ENCODE measurements at places on chromosomes 7 and 10.
A peak's percentile ranks its signal among the peaks of the same experiment; 100 is the strongest.

- DNase-seq: no peak
These were observed 161.6 kb downstream of the LRMDA start for GRCh38 chr10:75592791-75593643.

DNA sequence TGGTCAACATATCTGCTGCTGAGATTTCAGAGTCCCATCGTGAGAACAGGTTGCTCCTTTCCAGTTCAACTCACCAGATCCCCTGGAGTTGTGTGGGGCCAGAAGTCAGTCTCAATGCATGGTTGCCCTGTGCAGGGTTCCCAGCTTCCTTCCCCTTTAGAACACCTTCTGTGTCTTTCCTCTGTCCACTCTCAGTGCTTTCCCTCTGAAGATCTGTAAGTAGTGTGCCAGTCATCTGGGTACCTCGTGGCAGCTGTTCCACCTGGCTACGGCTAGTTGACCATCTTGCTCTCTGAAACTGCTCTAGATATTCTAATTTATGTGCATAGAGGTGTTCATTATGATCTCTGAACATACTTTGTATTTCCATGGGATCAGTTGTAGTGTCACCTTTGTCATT, 36.1 kb upstream of the PRSS37 start:
- no peak for DNase-seq

DNA sequence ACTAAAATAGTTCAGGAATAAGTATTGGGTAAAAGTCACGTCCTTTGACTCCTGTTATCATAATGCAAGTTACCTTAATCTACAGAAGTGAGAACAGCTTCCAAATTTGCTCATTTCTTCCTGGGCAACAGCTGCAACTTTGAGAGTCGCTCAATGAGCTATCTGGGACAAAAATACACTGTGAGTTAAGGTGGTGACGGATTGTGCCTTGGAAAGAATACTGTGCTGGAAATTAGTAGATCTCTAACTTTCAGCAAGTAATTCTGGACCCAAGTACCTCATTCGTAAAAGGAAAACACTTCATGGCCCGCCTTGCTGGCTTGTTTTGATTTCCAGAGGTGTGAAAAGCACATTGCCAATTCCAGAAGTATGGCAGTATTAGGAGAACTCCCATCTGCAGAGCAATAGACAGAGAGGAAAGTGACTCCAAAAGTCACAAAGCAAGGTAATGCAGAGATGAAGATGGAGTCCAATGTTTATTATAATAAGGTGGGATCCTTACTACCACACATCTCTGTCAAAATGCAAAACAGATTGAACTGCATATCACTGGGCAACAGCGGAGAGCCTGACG, 626.0 kb downstream of the SORCS3 start:
- DNase-seq: no peak

DNA sequence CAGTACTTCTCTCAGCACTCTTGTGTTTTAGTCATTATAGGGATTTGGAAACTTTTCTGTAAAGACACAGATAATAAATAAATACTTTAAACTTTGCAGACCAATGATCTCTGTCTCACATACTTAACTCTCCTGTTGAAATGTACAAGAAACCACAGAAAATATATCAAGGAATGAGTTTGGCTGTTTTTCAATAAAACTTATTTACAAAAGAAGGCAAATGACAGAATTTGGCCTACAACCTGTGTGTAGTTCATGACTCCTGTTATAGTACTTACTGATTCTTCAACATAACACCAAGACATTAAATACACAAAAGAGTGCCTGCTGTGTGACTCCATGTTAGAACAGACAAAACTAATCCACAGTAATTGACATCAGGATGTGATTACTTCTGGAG, 510.0 kb upstream of the PHF14 start:
- no peak for DNase-seq

DNA sequence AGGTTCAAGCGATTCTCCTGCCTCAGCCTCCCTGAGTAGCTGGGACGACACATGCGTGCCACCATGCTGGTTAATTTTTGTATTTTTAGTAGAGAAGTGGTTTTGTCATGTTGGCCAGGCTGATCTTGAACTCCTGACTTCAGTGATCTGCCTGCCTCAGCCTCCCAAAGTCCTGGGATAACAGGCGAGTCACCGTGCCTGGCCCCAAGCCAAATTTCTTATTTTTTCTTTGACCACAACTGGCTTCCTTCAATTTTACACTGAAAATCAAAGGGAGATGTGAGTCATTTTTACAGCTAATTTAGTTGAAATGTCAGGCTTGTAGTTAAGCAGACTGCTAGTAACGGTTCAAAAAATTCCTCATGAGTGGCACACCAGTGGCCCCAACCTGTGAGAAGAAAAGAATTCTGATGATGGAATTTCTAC, 7.8 kb downstream of the RNF216 start:
- no peak for DNase-seq

DNA sequence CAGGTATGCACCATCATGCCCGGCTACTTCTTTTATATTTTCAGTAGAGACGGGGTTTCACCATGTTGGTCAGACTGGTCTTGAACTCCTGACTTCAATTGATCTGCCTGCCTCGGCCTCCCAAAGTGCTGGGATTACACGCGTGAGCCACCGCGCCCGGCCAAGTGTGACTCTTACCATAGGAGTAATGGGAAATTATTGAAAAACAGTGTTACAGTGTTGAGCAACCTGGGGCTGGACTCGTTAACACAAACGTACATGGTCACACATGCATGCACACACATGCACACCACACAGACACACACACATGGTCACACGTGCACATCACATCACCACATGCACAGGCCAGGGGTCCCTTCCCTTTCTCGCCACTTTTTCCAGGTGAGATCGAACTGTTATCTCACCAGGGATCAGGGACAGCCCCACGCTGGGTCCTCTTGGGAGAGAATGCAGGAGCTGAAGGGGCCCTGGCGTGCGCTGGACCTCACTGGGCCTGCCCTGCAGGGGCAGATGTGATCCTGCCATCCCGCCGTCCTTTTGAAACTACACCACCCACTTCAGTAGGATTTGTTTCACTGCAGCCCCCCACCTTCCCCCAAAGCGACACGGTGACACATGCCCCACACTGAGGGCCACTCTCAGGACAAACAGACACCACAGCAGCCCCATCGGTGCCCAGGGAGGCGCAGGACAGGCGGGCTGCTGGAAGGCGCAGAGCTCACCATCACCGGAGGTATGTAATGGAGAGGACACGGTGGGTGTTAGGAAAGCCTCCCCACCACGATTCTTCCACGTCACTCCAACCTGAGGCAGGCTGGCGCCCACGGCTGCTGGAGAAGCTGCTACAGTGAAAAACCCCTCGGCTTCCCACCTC, 10.2 kb downstream of the RADIL start:
- DNase-seq: no peak

GRCh38 chr7:27156916-27157701, 634 bp upstream of the HOXA7 start:
- DNase-seq: no peak

DNA sequence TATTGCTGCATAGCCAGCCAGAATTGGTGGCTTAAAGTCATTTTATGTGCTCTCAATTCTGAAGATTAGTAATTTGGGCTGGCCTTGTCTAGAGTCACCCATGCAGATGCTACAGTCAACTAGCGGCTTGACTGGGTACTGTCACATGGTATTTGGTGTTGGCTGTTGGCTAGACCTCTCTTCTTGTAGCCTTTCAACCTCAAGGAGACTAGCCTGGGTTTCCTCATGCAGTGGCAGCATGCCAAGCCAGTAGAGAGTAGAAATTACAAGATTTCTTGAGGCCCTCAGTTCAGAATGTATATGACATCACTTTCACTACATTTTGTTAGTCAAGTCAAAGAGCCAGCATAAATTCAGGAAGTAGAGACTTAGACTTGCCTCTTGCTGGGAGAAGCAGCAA, 3.7 kb upstream of the ZNF800 start:
- DNase-seq: no peak

- DNase-seq: no peak
These were observed 31.9 kb upstream of the GUSB start for GRCh38 chr7:66013938-66014337.

DNA sequence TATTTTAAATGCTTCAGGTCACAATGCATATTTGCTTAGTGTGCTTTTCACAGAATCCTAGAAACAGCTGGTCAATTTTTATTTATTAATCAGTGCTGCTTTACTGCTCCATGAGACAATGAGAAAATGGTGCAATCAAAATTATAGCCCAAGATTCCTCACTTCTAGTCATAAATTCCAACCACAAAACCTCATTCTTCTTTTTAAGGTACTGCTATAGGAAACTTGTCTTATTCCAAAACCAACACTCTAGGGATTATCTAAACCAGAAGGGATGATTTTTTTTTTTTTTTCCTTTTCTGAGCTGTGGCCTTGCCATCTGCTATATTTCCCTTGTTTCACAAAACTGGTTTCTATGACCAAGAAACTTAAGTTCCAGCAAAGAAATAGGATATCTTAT, 64.0 kb upstream of the SEMA3A start:
- DNase-seq: no peak

DNA sequence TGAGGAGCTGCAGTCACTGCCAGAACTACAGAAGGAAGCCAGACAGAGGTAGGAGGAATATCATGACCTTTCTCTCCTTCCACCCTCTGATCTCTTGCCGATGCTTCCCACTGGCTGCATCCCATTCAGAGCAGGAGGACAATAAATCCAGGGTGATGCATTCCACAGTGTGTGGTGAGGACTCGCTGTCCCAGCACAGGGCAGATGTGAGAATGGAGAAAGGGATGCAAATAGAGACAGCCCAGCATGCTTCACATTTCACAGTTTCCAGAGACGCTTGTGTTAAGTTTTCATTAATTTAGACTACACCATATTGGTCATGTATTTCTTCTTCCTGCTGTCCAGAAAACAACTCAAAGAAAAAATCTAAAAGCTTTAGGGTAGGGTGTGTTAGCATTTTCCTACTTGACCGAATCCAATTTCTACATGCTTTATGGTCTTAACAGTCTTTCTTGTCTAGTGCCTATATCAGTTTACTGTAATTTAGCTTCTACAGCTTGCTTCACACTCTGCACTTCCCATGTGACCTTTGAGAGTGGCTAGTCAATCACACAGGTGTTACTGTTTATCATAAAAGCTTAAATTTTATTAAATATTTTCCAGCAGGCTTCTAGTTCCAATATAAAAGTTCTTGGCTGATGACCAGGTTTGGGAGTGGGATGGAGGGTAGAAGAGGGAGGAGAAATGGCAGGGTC, 155.6 kb downstream of the RAPGEF5 start:
- no peak for DNase-seq

- DNase-seq: no peak
These were observed 18.0 kb upstream of the ARID5B start for GRCh38 chr10:61883371-61884025.

DNA sequence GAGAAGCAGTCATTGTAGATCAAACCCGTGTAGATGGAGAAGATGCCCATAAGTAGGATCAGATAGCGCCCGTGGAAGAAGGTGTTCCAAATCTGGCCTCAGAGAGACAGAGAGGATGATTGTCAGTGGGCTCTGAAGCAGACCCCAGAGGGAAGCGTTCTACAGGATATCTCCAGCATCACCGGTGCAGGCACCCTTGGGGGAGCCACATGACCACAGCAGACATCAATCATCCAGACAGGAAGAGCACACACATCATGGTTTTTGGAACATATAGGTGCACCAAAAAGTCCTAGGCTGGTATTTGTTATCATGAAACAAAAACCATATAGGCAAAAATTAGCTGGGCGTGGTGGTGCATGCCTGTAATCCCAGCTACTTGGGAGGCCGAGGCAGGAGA, 44.0 kb upstream of the SVOPL start:
- DNase-seq: no peak

- DNase-seq: no peak
These were observed 1.7 kb upstream of the VGF start for GRCh38 chr7:101166909-101167644.

- DNase-seq: no peak
These were observed 6.1 kb downstream of the COL1A2 start for GRCh38 chr7:94400643-94401427.

DNA sequence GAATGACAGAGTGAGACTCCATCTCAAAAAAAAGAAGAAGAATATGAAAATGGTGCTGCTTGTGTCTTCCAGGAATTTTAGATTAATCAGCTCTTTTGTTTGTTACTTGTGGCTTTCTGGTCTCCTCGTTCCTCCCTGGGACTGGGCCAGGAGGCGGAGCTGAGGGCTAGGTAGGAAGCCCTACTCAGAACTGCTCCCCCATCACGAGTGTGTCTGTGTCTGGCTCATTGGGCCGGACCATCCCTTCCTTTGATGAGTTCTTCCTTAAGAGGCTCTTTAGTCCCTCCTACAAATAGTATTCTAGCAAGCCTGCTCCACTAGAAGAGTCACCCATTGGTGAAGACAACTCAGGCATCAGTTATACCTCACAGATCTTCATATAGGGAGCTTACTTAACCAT, 56.8 kb upstream of the YAE1 start:
- no peak for DNase-seq

GRCh38 chr7:112938863-112939573, 147.6 kb downstream of the GPR85 start:
- DNase-seq: peak; percentile 8
